ENCODE measurements at places on chromosomes 2 and 18. TPM values are rescaled to one million over a fixed set of nuclear protein-coding genes. Genes with fewer than 3 reads are reported as not detected.

CSRNP3 gene
- total RNA-seq, result 0.47 TPM

ITPRIPL1 gene
- 2.0 TPM for total RNA-seq

C2orf15 gene
- 0.41 TPM for total RNA-seq

COL6A3 gene
- 244 TPM for total RNA-seq

GPR45 gene
- not detected for total RNA-seq

CRACDL gene
- total RNA-seq, result 13.3 TPM

DCDC2C gene
- not detected for total RNA-seq

NPHP1 gene
- total RNA-seq, result 2.7 TPM

DNER gene
- 13.4 TPM for total RNA-seq

EGR4 gene
- not detected for total RNA-seq

DPP4 gene
- total RNA-seq, result 3.8 TPM
